ENCODE measurements at places on chromosomes 4 and X.

DNA sequence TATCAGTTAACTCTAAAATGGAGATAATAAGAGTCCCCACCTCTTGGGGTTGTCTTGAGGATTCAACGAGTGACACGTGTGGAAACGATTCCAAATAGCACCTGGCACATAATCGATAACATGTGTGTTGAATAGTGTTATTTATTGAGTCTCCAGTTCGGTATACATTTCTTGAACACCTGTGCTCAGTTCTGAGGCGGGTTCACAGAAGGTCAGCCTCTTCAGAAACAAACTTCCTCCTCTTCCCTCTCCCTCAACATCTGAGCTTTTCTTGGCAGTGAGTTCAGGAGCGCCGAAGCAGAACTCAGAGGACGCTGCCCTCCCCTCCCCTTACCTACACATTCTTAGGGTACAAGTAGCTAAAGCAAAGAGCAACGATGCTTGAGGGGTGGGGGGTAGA is 934 bp downstream of the PDHA1 start:
- DNase-seq: no peak

GRCh38 chr4:105698607-105699006 is 9.9 kb downstream of the INTS12 start:
- DNase-seq: no peak

DNA sequence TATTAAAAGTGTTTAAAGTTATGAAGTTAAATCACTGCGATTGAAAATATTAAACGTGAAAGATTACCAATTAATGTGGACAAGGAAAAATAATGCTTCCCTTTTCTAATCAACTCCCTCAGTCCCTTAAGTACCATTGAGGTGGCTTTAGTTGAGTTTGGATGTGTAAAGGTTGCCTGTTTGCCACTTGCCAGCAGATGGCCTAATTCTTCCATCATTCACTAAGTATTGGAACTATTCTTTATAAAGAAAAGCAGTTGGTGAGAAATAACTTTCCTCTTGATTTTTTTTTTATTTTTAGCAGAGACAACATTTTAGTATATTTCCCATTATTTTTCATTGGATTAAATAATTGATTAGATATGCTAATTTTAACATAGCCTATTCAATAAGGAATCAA is 295.9 kb upstream of the TACR3 start:
- DNase-seq: no peak

GRCh38 chr4:92303621-92304027 is at the start of gene GRID2:
TSS of gene GRID2 (plus strand) at chr4:92303966.
- DNase-seq: no peak

DNA sequence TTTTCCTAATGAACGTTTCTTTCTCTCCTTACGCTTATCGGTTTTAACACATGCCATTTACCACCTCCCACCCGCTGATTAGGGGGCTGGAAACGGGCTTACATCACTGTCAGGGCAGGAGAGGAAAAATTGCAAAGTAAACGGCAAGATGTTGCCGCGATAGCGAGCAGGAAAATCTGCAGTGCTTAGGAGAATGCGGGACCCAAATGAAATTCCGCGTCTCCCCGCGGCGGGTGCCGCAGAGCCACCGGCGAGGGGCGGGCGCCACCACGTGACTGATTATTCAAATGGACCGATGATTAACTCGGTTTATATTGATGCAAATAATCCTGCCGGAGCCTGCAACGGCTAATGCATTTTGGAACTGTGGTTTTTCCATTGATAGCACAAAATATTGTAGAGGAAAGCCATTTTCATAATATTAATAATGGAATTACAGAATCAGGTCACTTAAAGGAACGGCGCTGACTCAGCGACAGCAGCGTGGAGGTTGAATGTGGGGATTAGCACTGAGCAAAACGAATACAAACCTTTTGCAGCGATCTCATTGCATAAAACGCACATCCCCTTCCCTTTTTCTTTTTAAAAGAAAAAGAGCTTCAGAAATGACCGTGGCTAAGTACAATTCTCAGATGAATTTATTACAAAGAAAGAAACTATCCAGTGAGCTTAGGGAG is 224.2 kb downstream of the STIM2 start:
- DNase-seq: no peak

DNA sequence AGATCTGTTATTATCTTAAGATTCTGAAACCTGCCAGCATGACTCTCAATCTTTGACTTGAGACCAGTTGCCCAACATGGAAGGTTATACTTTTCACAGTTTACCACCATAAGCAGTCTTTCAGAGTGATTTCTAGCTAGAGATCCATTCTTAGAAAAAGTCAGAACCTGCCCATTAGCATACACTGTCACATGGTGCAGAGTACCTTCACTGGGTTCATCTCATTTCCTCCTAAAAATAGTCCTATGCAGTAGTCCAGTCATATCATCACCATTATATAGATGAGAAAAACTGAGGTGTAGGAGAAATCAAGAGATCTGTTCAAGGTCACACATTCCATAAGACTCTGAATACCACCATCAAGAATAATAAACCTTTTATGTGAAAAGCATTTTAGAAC is 153.6 kb downstream of the AR start:
- no peak for DNase-seq

DNA sequence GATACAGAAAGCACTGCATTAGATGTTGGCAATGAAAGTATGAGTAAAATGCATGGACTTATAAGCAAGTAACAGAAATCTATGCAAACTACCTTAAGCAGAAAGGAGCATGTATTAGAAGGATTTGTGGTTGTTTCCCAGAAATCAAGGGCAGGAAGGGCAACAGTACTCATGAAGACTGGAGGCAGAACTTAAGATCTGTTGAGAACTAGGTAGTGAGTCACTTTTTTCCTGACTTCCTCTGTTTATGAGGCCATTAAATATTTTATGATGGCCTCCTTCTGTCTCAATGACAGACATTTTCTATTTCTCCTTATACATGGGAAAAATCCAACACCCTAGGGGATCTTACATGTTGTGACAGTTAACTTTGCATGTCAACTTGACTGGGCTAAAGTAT is 398.2 kb downstream of the MID1IP1 start:
- no peak for DNase-seq

Data from activated CD8-positive, alpha-beta memory T cell treated with anti-CD3 and anti-CD28 coated beads for 4 hours (primary cell).